ENCODE measurements at places on chromosomes 7 and 10.

DNA sequence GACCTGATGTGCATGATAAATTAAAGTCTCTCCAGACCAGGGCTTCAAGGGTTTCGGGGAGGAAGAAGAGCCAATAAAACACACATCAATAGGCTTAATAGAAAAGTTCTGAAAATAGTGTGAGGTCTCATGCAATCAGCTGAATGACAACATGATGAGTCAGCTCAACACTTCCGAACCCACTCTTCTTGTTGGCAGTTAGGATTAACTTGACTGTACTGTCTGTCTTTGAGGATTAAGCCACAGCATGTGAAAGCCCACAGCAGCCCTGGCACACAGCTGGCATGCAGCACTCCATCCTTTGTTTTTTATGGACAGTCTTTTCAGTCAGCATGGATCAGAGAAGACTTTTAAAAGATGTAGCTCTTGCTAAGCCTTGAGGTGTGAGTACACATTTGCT is 526.9 kb upstream of the VSTM2A start:
- DNase-seq = no peak

GRCh38 chr7:22723181-22723601 is 3.8 kb upstream of the IL6 start:
- peak; percentile 76 for DNase-seq

GRCh38 chr10:33746836-33747268 is 412.4 kb upstream of the NRP1 start:
- DNase-seq = no peak

- DNase-seq = no peak
These were observed 30.1 kb downstream of the KLF6 start for GRCh38 chr10:3754727-3755439.

- DNase-seq = no peak
These were observed 37.7 kb downstream of the EBF3 start for GRCh38 chr10:129926066-129927055.

DNA sequence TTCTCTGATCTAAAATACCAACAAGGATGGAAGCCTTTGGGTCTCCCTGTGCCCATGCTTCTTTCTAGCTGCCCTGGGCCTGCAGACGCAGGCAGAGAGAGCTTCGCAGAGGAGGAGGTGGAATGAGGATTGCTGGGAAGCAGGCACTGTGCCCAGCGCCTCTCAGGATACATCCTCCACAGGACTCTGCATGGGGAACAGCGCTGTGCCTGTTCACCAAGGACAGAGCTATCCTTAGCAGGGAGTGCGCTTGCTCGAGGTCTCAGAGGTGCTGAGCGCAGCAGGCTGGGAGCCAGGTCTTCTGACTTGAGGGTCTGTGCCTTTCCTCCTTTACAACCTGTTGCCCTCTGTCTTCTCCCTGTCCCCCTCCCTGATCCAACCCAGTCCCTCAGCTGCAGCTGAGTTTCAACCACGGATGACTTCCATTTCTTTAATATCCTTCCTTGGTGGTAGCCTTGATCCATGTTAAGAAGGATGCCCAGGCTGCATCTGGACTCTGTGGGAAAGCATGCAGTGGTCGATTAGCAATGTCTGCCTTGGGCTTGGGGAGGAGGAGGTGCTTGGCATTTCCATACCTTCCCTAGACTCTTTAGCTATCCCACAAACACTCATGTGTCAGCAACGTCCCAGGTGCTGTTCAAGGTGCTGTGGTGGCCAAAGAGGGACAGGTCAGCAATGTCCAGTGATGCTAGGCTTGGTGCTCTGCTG is 219.6 kb upstream of the GPR26 start:
- no peak for DNase-seq

- DNase-seq = no peak
These were observed 104.6 kb downstream of the ITGB8 start for GRCh38 chr7:20435305-20435704.

DNA sequence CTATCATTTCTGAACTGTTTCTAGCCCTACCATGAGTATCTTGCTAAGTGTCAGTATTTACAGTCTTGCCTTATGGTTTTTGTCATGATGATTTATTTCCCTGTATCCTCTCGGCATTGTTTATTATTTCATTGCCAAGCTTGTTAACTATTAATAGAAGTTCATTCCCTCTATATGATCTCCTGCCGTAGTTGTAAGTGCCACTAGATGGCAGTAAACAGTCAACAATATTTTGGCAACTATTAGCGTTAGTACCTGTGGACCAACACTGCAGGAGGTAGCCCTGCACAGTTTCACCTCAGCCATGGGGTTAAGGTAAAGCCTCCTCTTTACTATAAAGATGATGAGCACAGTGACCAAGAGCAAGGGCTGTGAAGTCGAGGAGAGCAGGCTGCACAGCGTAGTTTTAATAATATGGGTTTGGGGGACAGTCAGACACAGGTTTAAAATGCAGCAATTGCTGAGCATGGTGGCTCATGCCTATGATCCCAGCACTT is 26.1 kb upstream of the CCNJ start:
- peak; percentile 69 for DNase-seq

GRCh38 chr7:119343289-119343688 is 929.7 kb upstream of the KCND2 start:
- no peak for DNase-seq

GRCh38 chr7:12069757-12070156 is 141.3 kb upstream of the TMEM106B start:
- no peak for DNase-seq

GRCh38 chr7:131574741-131575140 is 18.3 kb upstream of the PODXL start:
- DNase-seq = no peak

GRCh38 chr7:114917211-114917839 is 4.6 kb upstream of the MDFIC start:
- DNase-seq = no peak

DNA sequence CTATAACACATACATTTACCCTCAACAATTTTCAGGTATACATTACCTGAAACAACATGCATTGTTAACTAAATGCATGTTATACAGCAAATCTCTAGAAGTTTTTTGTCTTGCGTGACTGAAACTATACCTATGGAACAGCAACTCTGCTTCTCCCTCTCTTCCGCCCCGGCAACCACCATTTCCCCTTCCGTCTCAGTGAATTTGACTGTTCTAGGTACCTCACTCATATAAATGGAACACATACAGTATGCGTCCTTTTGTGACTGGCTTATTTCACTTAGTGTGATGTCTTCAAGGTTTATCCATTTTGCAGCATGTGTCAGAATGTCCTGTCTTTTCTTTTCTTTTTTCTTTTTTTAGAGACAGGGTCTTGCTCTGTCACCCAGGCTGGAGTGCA is 22.5 kb downstream of the CALHM2 start:
- DNase-seq = no peak

DNA sequence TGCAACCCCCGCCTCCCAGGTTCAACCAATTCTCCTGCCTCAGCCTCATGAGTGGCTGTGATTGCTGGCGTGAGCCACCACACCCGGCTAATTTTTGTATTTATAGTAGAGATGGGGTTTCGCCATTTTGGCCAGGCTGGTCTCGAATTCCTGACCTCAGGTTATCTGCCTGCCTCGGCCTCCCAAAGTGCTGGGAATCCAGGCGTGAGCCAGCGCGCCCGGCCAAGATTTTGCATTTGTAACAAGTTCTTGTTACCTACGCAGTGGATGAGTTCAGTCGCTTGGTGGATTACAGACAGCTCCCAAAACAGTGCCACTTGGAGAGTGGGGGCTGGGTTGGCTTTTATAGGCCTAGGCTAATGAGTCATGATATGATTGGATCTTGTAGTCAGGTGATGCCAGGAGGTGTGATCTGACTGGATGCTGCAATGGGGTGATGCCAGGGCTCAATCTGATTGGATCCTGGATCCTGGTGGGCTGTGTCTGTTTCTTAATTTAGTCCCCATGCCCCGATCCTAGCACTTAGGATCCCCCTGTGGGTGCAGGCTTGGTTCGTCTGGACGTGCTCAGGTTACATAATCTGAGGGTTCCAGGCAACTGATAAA is 20.3 kb downstream of the SBDS start:
- DNase-seq = no peak

GRCh38 chr10:24664991-24665390 is 58.7 kb downstream of the ARHGAP21 start:
- DNase-seq = peak; percentile 26

- no peak for DNase-seq
These were observed 8.7 kb upstream of the GRIFIN start for GRCh38 chr7:2484868-2485267.

DNA sequence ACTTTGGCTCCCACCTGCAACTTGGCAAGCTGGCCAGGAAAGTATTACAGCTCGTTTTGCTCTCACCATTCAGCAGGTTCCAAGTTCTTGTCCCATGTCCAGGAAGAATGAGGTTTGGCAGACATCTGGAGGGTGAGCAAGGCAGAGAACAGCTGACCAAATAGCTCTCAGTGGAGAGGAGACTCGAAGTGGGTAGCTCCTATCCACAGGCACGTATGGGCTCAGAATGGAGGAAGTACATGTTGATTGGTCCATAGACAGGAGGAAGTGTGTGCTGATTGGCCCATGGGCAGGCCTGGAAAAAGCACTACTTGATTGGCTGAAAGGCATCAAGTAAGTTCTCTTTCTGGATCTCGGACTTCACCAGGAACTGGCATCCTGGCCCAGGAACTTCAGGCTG is 3.0 kb upstream of the NCAPG2 start:
- DNase-seq = no peak

GRCh38 chr7:28182071-28182471 is 1.5 kb upstream of the JAZF1 start:
- DNase-seq = peak; percentile 69

GRCh38 chr7:90955641-90956207 is 308.5 kb upstream of the FZD1 start:
- no peak for DNase-seq
